ENCODE measurements at places on chromosomes 12 and 14. TPM values are rescaled to one million over a fixed set of nuclear protein-coding genes. Genes with fewer than 3 reads are reported as not detected.
A peak's percentile ranks its signal among the peaks of the same experiment; 100 is the strongest.

DNA sequence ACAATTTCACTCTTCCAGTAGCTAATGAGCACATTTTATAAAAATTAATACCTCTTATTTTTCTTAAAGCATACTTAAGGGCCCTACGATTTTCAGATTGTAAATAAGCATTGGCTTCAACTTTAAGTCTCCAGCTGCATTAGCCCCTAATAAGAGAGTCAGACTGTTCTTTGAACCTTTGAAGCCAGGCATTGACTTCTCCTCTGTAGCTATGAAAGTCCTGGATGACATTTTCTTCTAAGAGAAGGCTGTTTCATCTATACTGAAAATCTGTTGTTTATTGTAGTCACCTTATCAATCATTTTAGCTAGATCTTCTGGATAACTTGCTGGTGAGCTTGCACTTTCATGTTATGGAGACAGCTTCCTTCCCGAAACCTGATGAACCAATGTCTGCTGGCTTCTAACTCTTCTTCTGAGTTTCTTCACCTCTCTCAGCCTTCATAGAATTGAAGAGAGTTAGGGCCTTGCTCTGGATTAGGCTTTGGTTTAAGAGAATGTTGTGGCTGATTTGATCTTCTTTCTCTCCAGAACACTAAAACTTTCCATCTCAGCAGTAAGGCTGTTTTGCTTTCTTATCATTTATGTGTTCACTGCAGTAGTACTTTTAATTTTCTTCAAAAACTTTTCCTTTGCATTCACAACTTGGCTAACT is 377.1 kb upstream of the RGS6 start:
- H3K36me3 ChIP-seq = no peaks in the 10 kb centered on the region
- H3K27ac ChIP-seq = peak overlapping the region; percentile 46
- DNase-seq = no peak

DNA sequence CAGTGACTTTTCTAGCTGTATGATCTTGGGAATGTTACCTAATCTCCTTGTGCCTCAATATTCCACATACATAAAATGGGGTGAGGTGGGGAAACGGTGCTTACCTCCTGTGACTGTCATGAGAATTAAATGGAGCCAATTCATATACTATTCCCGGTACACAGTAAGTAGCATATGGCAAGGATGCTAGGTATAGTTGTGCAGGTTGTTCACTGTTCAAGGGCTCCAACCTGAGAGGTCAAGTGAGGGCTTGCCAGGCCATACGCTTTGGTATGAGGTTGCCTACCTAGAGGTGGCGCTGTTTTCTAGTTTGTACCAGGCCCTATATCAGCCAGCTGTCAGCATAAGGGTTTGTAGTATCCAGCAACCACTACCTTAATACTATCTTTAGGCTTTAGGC is 3.6 kb upstream of the BATF start:
- H3K27ac ChIP-seq = no peak overlapping the region
- DNase-seq = no peak
- no peaks in the 10 kb centered on the region for H3K27me3 ChIP-seq
- H3K4me1 ChIP-seq = peaks cover 16% of the 10 kb centered on the region

DNA sequence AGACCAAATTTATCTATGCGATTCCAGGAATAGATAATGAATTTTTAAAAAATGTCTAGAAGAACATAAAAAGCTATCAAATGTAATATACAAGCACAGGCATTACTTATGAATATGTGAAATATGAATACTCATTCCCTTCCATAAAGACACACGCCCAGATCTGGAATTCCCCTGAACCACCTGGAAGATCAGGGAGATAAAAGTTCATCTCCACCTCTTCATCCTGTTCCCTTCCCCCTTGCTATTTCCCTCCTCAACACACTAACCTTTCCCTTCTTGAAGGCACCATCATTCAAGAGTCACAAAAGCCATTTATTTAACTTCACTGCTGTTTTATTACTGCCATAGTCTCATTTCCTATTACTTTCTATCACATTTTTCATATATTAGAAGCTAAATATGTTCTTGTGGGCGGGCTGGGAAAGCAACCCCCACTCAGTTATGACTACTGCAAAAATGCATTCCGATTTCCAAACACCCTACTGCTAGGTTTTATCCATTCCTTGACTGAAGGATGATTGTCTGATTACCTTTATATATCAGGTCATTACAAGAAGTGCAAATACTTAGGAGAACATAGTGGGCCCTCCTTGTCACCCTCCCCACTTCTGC is 16.1 kb downstream of the FGD6 start:
- H3K36me3 ChIP-seq = no peaks in the 10 kb centered on the region
- peak overlapping the region; percentile 40 for H3K27ac ChIP-seq
- no peaks in the 10 kb centered on the region for H3K27me3 ChIP-seq
- no peak overlapping the region for H3K4me3 ChIP-seq
- peaks cover 56% of the 10 kb centered on the region for H3K4me1 ChIP-seq

DNA sequence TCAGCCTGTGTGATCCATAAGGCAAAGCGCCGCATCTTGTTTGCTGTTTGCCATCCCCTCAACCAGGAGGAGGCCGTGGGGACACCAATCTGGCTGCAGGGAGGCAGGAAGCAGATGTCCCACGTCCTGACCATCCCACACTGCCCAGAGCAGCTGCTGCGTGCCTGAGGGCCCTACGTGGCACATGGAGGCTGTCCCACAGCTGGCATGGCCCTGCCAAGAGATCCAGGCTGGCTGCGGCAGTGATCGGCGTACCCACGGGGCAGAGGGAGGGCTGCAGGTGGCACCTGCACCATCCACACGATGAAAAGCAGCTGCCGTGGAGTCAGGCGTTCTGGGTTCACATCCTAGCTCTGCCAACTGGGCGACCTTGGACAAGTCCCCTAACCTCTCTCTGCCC is 42.0 kb downstream of the NCOR2 start:
- no peak for DNase-seq
- H3K4me1 ChIP-seq = peaks cover 18% of the 10 kb centered on the region
- H3K4me3 ChIP-seq = no peak overlapping the region
- H3K27ac ChIP-seq = no peak overlapping the region
- H3K27me3 ChIP-seq = no peaks in the 10 kb centered on the region

GRCh38 chr14:68569970-68570409 is 222.9 kb downstream of the ZFP36L1 start:
- no peaks in the 10 kb centered on the region for H3K27me3 ChIP-seq
- peak overlapping the region; percentile 87 for H3K27ac ChIP-seq
- peak; percentile 83 for DNase-seq
- H3K36me3 ChIP-seq = no peaks in the 10 kb centered on the region
- H3K4me1 ChIP-seq = peaks cover 75% of the 10 kb centered on the region
- H3K4me3 ChIP-seq = no peak overlapping the region

DNA sequence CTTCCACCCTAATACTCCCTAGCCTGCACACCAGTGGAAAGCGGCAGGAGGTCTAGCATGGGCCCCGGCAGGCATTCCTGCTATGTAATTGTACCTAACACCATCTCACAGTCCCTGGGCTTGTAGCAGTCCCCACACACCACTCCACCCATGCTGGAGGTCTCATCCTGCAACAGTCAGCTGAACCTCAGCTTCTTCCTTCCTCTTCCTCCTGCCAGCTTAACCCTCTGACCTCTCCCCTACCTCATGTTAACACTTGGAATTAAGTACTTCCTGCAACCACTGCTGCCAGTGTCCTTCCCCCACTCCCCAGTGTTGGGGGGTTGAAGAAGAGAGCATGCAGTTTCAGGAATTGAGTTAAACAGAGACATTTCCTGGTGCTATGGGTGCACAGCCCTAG is 7.6 kb downstream of the ADCY4 start:
- no peak overlapping the region for H3K27ac ChIP-seq
- H3K4me1 ChIP-seq = peaks cover 6% of the 10 kb centered on the region
- no peaks in the 10 kb centered on the region for H3K36me3 ChIP-seq
- no peaks in the 10 kb centered on the region for H3K27me3 ChIP-seq

GRCh38 chr14:61064856-61065255 is 83.8 kb downstream of the SLC38A6 start:
- no peaks in the 10 kb centered on the region for H3K27me3 ChIP-seq
- no peak overlapping the region for H3K27ac ChIP-seq
- H3K36me3 ChIP-seq = no peaks in the 10 kb centered on the region
- H3K4me1 ChIP-seq = no peaks in the 10 kb centered on the region

GRCh38 chr12:96907671-96908422 is 790 bp downstream of the NEDD1 start:
- peak overlapping the region; percentile 90 for H3K27ac ChIP-seq
- no peaks in the 10 kb centered on the region for H3K27me3 ChIP-seq
- peaks cover 19% of the 10 kb centered on the region for H3K4me1 ChIP-seq

- no peak overlapping the region for H3K4me3 ChIP-seq
- peaks cover 38% of the 10 kb centered on the region for H3K4me1 ChIP-seq
- no peak overlapping the region for H3K27ac ChIP-seq
- no peaks in the 10 kb centered on the region for H3K27me3 ChIP-seq
- H3K36me3 ChIP-seq = no peaks in the 10 kb centered on the region
These were observed 172.2 kb upstream of the GZMB start for GRCh38 chr14:24806061-24806678.

GRCh38 chr14:54483846-54484245 is 4.9 kb downstream of the GMFB start:
- H3K27me3 ChIP-seq = no peaks in the 10 kb centered on the region
- no peak overlapping the region for H3K27ac ChIP-seq
- DNase-seq = no peak
- H3K4me3 ChIP-seq = no peak overlapping the region
- H3K36me3 ChIP-seq = no peaks in the 10 kb centered on the region

DNA sequence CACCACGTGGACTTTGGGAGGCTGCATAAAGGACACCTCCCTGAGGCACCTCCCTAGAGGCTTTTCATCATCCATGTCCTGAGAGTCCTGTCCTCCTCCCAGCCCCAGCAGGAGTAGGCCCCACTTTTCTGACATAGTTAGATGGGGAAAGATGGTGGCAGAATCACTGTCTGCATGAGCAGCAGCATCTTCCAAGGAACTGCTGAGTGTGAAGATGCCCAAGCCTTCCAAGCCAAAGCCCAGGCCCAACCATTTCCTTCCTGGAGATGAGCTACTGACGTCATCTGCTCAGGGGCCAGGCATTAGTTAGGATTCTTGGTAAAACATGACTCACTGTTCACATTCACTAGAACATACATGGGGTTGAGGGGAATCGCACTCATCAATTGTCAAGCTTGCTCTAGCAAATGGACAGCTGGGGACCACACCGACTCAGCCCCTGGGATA is 37.3 kb downstream of the VDR start:
- H3K27ac ChIP-seq = no peak overlapping the region
- H3K36me3 ChIP-seq = no peaks in the 10 kb centered on the region
- H3K4me3 ChIP-seq = no peak overlapping the region
- no peaks in the 10 kb centered on the region for H3K27me3 ChIP-seq
- H3K4me1 ChIP-seq = no peaks in the 10 kb centered on the region

DNA sequence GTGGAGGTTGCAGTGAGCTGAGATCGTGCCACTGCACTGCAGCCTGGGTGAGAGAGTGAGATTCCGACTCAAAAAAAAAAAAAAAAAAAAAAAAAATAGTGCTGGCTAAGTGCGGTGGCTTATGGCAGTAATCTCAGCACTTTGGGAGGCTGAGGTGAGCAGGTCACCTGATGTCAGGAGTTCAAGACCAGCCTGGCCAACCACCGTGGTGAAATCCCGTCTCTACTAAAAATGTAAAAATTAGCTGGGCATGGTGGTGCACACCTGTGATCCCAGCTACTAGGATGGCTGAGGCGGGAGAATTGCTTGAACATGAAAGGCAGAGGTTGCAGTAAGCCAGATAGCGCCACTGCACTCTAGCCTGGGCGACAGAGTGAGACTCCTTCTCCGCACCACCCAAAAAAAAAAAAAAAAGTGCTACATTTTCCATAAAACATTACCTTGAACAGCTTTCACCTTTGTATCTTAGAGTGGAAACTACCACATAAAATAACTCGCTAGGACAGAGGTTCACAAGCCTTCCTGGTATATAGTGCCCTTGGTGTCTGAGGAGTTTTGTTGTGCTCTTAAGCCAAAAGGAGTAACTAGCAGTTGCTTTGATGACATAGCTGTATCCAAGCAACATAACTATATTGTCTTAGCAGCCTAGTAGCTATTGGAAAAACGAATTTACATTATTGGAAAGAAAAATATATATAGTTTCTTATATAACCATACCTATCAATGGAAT is 11.1 kb downstream of the PTGES3 start:
- no peak overlapping the region for H3K27ac ChIP-seq
- peaks cover 71% of the 10 kb centered on the region for H3K4me1 ChIP-seq
- no peaks in the 10 kb centered on the region for H3K36me3 ChIP-seq
- no peak overlapping the region for H3K4me3 ChIP-seq

- DNase-seq = no peak
- no peaks in the 10 kb centered on the region for H3K36me3 ChIP-seq
- no peaks in the 10 kb centered on the region for H3K27me3 ChIP-seq
- no peak overlapping the region for H3K4me3 ChIP-seq
- no peak overlapping the region for H3K27ac ChIP-seq
These were observed 927 bp downstream of the PTHLH start for GRCh38 chr12:27971606-27972005.

DNA sequence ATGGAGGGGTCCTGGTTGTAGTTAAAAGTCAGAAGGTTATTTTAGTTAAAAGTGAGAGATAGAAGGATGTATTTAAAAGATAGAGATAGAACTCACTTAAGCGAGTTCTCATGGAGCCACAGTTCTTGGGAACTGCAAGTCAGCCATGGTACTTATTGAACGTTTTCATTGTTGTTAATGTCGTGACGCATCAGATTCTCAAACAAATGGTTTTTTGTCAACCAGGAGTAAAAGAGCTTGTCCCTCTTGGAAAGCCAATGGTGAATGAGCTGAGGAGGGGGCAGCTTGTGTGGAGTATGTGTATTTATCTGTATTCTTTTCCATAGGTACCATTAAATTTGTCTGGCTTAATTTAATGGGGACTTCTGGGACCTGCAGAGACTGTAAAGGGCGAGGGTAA is 68.6 kb downstream of the FIGNL2 start:
- no peak for DNase-seq
- H3K36me3 ChIP-seq = no peaks in the 10 kb centered on the region
- no peak overlapping the region for H3K27ac ChIP-seq
- H3K4me1 ChIP-seq = no peaks in the 10 kb centered on the region

DNA sequence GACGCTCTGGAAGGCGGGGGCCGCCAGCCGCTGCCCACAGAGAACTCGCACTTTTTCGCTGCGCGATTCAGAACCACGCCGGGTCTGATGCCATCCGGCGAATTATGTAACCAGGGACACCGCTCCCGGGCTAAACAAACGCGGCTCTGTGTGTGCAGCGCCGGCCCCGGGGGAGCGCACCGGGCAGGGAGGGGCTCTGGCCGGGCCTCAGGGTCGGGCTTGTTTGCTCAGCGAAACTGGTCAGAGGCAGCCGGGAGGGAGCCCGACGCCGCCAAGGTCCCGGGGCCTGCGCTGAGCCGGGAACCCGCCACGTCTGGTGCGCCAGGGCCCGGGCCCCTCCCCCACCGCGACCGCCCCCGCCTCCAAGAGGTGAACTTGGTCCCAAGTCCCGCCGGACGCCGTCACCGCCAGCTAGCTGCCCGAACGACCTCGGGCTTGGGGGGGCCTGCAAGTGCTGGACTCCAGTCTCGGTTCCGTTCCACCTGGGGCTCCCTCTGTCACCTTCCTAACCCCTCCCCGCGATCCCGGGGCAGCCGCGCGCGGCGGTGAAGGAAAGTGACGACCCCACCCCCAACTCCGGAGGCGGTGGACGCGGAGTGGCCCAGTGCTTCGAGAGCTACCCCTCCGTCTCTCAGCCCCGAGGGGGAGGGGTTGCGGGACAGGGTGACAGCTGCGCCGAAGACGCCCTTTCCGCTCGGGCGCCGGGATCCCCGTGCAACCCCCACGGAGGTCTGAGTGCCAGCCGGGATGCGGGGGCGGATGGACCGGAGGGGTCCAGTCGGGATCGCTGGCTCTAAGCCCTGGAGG is 848 bp downstream of the CTDSP2 start:
- DNase-seq = peak; percentile 92
- no peaks in the 10 kb centered on the region for H3K27me3 ChIP-seq
- H3K4me3 ChIP-seq = peak overlapping the region; percentile 99
- no peaks in the 10 kb centered on the region for H3K36me3 ChIP-seq
- H3K4me1 ChIP-seq = peaks cover 45% of the 10 kb centered on the region

The EML1 gene
- total RNA-seq = 23.6 TPM

The KCNJ8 gene
- 26.2 TPM for total RNA-seq

Data from body of pancreas (tissue), 4 donors.